ENCODE measurements at places on chromosomes 11 and 22.

DNA sequence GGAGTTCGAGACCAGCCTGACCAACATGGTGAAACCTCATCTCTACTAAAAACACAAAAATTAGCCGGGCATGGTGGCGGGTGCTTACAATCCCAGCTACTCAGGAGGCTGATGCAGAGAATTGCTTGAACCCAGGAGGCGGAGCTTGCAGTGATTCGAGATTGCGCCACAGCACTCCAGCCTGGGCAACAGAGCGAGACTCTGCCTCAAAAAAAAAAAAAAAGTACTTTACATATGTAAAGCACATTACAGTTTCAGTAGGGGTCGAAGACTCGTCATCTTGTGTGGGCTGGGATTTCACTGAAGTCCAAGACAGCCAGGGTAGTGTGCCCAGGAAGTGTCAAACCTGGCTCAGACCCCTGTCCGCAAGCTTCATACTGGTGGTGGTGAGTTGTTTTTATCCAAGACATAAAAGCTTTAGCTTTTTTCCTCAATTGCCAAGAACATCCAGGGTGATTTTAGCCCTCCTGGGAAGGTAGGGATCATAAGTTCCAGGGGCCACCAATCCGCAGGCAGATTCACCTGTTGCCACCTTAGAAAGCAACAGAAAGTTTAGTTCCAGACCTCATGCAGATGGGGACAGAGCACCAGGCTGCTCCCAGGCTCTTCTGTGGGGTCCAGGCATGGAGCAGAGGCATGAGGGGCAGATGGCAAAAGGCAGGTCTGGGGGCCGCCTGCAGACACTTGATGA is 21.6 kb upstream of the ADORA2A start:
- no peak for DNase-seq

GRCh38 chr11:134250675-134251074 is 2.5 kb downstream of the THYN1 start:
- DNase-seq = no peak

GRCh38 chr11:35962369-35963138 is 18.7 kb downstream of the LDLRAD3 start:
- DNase-seq = no peak

DNA sequence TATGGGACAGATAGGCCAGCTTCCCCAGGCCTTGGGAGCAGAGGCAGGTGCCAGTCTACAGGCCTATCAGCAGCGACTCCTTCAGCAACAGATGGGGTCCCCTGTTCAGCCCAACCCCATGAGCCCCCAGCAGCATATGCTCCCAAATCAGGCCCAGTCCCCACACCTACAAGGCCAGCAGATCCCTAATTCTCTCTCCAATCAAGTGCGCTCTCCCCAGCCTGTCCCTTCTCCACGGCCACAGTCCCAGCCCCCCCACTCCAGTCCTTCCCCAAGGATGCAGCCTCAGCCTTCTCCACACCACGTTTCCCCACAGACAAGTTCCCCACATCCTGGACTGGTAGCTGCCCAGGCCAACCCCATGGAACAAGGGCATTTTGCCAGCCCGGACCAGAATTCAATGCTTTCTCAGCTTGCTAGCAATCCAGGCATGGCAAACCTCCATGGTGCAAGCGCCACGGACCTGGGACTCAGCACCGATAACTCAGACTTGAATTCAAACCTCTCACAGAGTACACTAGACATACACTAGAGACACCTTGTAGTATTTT is 26.6 kb upstream of the L3MBTL2 start:
- no peak for DNase-seq

DNA sequence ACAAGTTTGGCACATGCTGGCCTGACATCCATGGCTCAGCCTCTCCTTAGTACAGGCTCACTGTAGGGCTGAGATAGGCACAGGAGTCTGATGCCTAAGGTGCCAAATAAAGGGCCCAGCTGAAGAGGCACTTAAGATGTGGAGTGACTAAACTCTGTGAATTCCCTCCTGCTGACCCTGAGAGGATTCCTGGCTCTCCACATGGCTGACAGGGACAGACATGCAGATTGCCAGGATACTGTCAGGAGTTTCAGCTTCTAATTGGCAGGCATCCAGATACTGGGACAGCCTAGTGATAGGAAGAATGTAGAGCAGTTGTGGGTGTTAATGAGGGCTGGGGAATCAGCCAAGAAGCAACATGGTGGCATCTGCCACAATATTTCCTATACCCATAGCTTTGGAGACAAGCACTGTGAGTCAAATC is 558.7 kb downstream of the INSC start:
- DNase-seq = no peak

- no peak for DNase-seq
Observed at GRCh38 chr11:11107076-11107723, 245.8 kb downstream of the CSNK2A3 start.

DNA sequence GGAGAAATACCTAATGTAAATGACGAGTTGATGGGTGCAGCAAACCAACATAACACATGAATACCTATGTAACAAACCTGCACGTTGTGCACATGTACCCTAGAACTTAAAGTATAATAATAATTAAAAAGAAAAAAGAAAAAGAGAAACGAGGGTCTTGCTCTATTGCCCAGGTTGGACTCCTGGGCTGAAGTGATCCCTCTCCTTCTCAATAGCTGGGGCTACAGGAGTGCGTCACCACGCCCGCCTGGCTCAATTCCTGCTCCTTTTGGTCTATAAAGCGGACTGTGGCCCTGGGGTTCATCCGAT is 521 bp upstream of the PTS start:
- DNase-seq = no peak

GRCh38 chr22:43995057-43995685 is 28.9 kb upstream of the PARVB start:
- DNase-seq = no peak

- DNase-seq = no peak
Observed at GRCh38 chr11:6931146-6931713, 5.0 kb downstream of the ZNF215 start.

GRCh38 chr11:106477776-106478175 is 400.3 kb downstream of the AASDHPPT start:
- no peak for DNase-seq

DNA sequence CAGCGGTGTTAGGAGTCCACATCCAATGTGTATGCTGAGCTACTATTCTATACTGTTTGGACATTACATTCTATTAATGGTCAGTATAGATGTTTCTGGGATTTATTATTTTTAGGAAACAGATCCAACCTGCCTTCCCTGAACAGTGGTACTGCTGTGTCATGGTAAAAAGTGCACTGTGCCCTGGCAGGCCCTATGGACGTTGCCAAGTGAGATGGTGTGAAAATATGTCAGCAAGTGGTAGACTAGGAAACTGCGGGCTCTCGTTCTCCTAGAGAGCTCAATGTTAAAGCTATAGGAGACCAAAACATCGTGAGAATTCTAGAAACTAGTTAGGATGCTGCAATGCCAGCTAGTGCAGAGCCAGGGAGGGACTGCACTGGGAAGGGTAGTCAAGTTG is 26.0 kb upstream of the CYP2D6 start:
- no peak for DNase-seq

Data from activated CD4-positive, alpha-beta T cell treated with anti-CD3 and anti-CD28 coated beads, Interleukin-2, amount 10 ng/mL, durations not matched to agents 7 days and 5 days (primary cell).